NCI-H524 (cell line): ENCODE measurements at places on chromosomes 1 and 21.

DNA sequence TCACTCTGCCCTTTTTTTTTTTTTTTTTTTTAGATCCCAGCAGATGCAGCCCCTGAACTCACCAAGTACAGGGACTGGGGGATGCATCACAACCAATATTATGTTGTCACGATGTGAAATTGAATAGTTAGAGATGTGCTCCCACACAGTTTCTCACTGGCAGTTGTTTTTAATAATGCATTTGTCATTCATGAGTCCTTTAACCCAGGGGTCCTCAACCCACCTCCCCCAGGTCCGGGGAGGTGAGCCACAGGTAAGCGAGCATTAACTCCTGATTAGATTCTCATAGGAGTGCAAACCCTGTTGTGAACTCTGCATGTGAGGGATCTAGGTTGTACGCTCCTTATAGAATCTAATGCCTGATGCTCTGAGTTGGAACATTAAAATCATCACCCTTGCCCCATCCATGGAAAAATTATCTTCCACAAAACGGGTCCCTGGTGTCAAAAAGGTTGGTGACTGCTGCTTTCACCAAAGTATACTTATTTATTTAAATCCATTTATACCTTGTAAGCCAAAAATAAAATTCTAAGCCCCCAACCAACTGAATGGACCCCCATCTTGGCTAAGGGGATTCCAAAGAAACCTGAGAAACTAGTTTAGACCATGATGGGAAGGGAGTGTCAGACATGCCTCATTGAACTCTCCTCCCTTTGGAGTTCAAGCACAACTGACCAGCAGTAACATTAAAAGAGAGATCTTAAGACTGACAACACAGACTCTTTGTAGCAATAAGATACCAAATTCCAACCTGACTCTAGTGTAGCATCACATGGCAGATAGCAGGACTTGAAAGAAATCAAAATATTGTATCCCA, 119.3 kb upstream of the ATP1A1 start:
- no peak for DNase-seq

- DNase-seq = no peak
These were observed 42.1 kb upstream of the SYT6 start for GRCh38 chr1:114195819-114196218.

GRCh38 chr1:5993556-5994491, 1.6 kb upstream of the NPHP4 start:
- DNase-seq = no peak

DNA sequence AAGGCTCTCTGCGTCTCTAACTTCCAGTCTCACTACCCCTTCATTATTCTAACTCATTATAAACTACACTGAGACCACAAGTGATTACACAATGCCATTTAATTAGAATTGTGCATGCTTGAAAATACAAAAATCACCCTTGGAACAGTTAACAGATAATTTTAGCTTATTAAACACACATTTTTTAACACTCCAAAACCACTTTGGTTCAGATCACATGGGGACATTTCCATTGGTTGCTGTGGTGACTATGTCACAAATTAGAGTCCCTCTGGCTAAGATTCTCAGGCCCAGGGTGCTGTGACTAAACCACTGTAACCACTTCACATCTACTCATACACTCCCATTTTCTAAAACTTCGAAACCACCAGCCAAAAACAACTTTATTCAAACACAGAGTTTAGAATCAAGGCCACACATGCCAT, 43.0 kb downstream of the JAK1 start:
- no peak for DNase-seq

GRCh38 chr21:26451081-26451740, 121.9 kb downstream of the CYYR1 start:
- DNase-seq = no peak

- DNase-seq = no peak
These were observed 26.2 kb upstream of the SNX27 start for GRCh38 chr1:151585622-151586021.

DNA sequence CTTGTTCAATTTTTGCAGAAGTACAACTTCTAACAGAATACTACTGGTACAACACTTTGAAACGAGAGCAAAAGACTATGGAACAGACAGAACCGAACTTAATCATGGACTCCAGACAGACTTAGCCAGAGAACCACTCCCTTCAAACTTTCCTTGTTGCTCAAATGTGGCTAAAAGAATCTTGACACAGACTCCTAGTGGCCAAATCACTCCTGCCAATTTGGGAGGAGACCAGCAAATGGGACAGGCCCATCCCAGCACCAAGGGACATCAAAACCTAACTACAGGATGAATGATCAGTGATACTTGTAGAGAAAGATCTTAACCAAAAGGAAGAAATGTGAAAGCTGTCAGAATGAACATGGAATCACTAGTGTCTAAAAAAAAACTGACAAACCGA, 154.0 kb downstream of the MATN1 start:
- no peak for DNase-seq

DNA sequence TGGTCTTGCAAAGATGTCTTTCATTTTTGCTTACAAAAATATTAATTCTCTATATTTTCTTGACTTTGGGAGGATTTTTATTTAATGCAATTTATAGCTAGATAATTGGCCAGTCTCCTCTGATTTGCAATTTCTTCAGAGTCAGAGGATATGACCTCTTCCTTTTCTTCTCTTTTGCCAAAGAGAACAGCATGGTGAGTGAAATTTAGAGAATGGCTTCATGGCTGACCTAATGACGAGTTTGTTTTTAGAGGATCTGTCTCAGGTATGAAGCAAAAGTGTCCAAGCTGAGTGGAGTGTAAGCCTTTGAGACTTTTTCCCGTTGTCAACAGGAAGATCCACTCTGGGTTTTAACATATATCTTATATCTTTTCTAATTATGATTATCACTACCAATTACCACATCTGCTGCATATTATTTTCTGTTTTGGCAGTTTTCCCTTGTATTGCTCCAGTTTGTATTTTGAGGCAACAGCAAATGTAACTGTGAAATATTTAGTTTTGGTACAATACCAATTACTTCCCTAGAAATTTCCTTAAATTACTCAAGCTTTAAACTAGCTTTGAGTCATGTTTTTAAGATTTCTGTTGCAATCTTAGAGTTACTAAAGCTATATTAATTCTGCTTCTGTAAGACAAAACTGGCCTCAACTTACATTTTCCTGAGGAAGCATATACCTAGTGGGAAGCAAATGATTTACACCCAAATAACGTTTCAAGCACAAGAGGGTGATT, 332.8 kb upstream of the ZRANB2 start:
- DNase-seq = no peak

GRCh38 chr1:245823408-245824147, 668.8 kb downstream of the KIF26B start:
- DNase-seq = no peak

DNA sequence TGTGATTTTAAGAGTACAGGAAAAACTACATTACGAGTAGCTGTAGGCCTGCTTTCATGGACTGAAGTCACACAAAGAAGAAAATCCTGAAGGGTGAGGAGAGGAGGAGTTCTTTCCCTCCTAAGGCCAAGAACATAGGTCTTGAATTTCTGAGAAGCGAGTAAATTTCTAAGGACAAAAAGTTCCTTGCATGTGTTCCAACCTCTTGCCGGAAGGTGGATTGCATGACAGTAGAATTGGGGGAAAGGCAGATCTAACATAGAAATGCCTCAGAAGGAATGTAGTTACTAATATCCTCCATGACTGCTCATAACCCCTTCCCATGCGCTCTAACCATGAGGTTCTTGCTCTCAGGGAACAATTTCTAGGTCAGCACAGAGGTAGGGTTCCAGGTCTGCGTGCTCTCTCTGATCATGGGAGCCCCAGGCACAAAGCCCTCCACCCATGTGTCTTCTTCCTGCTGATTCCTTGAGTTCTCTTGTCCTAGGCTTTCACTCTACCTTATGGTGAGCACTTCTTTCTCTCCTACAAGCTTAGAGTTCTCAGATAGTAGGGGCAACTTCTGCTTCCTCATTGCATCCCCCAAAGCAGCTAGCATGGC, 13.7 kb downstream of the CD2 start:
- no peak for DNase-seq

DNA sequence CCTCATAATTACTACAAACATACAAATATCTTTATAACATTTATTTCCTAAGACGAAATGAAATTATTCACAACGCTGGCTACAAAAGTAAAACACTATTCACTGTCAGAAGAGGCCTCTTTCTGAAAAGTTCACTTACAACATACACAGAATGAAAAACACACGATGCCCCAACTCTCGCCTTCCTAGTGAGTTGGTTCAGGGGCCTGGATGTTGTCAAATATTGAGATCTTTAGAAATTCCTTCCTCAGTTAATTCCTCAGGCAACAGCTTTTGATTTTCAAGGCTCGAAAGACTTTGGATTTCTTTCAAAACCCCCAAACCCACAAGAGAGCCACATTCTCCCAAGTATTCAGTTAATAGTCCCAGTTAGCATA, 14.2 kb upstream of the KCNE1 start:
- DNase-seq = no peak

DNA sequence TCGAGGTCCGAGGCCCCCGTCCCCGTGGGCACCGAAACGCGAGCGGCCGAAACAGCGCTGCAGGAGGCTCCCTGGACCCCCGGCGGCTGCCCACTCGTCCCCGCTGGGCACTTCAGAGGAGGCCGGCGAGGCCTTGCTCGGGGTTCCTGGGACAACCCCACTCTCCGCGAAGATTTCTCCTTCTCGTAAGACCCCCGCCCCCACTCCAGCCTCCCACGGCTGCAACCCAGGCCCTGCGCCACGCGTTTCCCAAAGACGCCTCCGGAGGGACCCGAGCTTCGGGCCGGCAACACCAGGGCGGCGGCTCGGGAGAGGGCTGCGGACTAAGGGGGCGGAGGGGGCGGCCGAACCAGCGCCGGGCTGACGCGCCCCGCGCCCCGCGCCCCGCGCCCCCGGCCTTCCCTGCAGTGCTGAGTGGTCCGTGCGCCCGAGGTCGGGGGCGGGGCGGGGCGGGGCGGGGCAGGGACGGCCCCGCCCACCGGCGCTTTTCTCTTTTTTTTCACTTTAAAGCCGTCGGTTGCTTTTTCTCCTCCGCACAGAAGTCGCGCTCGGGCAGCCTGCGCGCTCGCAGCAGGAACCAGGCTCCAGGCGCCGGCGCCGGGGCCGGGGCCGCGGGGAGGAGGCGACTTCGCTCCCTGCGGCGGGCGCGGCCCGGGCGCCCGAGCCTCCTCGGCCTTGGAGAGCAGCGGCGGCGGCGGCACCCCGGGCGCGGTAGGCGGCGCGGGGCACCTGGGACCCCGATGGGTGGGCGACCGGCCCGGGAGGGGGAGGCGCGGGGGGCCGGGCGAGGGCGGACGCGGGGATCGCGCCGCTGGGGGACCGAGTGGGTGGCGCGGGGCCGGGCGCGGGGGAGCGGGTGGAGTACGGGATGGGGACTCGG, at the start of gene SPSB1:
Gene SPSB1 (plus strand): TSS at position 534 of the 880 bp plus-strand sequence. CDS start 62,998 bp downstream, outside the sequence.
- no peak for DNase-seq

GRCh38 chr1:41683681-41684500, 199.4 kb upstream of the EDN2 start:
- no peak for DNase-seq

DNA sequence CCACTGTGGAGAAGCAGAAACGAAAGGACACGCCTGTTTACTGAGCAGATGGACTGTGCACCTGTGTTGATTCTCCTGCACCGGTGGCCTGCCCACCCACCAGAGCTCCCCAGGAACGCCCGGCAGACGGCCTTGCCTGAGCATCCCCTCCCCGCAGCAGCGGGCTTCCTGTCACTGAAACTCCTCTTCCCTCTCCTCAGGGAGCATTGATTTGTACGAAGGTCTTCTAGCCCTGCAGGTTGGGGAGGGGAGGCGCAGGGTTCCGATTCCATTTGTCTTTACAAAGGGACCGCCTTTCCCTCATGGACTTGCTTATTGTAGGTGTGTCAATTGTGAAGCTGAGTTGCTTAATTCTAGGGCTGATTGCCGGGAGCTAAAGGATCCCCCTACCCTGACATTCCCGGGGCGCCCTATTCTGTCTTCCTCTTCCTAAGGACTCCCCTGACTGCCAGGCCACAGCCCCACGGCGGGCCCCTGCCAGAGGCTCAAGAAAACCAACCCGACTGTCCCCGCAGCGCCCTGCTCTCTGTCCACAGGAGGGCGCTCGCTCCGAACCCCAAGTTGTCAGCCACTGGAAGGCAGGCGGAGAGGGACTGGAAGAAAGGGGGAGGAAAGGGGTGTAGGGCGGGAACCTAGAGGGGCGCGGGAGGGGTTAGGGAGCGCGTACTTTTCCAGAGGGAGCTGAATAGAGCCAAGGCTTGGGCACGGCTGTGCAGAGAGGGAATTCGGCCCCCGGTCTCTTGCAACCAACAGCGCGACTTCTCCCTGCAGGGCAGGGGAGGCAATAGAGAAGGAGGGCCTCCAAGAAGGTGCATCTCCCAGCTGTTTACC, 2.8 kb downstream of the S100A6 start:
- DNase-seq = peak; percentile 74

GRCh38 chr1:78834201-78834741, 172.3 kb downstream of the ADGRL4 start:
- no peak for DNase-seq

DNA sequence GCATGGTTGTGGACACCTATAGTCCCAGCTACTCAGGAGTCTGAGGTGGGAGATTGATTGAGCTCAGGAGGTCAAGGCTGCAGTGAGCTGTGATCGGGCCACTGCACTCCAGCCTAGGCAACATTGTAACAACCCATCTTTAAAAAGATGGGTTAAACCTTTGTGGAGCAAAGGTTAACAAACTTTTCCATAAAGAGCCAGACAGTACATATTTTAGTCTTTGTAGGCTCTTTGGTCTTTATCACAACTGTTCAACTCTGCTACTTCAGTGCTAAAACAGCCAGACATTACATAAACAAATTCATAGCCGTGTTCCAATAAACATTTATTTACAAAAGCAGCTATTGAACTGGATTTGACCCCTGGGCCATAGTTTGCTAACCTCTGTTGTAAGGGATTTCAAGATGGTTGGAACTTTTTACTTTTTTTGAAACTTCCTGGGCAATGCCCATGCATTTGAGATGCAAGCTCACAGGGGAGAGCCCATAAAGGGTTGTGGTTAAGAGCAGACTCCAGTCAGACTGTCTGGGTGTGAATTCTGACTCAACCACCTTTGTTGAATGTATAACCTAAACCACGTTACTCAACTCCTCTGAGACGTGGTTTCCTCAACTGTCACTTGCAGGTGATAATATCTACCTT, 10.8 kb downstream of the INAVA start:
- DNase-seq = no peak

DNA sequence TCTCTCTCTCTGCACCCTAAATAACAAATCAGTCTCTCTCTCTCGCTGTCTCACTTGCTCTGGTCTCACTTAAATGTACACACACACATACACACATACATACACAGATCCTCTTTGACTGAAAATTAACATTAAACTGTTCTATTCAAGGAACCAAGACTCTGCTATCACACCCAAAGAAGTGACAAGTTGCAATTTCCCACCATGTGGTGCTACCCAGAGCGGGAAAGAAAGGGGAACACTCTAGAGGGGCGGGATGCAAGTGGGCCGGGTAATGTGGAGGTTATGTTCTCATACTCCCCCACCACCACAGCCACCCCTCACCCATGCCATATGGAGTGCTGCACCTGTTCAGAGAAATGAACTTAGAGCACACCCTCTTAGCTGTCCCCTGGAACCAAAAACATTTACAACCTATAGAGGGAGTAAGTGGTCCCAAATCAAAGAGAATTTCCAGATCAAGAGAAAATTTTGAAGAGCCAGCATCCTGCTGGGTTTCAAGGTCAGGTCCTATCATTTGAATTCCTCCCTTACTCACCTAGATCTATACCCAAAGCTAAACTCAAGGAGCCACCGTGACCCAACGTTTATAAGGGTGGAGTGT, 319.4 kb downstream of the BRINP2 start:
- DNase-seq = peak; percentile 85

- no peak for DNase-seq
These were observed 43.2 kb downstream of the GIPC2 start for GRCh38 chr1:78089010-78089409.

GRCh38 chr1:211281320-211282022, 22.3 kb downstream of the RCOR3 start:
- no peak for DNase-seq

GRCh38 chr21:17612023-17612564, 607 bp downstream of the BTG3 start:
- DNase-seq = no peak
